ENCODE measurements at places on chromosomes 12 and 14.

DNA sequence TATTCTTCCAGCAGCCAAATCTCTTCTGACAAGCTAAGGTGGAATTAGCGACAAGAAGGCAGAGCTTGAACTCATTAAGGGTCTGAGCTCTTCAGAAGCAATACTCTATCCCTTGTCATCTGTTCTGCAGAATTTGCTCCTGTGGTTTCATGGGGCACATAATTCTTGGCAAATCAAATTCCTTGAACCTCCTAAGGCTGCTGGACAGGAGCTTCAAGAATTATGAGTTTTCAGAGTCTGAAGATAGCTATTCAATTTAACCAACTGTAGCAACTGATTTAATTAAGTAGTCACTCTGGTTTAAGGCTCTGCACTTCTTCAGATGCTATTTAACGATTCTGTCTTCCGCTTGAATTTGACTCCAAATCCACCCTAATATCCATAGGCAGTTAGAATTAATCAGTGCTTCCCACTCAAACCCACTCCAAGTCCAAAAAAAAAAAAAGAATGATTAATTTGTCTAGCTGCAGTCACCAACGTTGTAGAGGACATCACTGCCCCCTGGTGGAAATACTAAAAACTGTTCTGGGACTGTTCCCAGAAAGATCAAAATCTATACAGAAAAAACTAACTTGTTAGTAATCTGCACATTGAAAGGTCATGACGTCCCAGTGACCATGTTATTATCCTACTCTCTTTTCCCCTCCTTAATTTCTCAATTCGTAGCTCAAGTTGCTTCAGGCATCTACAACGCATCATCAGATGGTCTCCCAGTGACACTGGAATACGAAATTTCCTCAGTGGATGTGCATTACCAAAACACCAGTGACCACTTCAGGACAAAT is 169.9 kb downstream of the KIF21A start:
- DNase-seq = peak; percentile 70

- DNase-seq = no peak
Observed at GRCh38 chr14:79036441-79036840, 866.3 kb downstream of the NRXN3 start.

- DNase-seq = no peak
Observed at GRCh38 chr12:64730588-64730969, 28.6 kb downstream of the GNS start.

GRCh38 chr12:46149079-46149464 is 119.8 kb downstream of the SLC38A1 start:
- DNase-seq = no peak

DNA sequence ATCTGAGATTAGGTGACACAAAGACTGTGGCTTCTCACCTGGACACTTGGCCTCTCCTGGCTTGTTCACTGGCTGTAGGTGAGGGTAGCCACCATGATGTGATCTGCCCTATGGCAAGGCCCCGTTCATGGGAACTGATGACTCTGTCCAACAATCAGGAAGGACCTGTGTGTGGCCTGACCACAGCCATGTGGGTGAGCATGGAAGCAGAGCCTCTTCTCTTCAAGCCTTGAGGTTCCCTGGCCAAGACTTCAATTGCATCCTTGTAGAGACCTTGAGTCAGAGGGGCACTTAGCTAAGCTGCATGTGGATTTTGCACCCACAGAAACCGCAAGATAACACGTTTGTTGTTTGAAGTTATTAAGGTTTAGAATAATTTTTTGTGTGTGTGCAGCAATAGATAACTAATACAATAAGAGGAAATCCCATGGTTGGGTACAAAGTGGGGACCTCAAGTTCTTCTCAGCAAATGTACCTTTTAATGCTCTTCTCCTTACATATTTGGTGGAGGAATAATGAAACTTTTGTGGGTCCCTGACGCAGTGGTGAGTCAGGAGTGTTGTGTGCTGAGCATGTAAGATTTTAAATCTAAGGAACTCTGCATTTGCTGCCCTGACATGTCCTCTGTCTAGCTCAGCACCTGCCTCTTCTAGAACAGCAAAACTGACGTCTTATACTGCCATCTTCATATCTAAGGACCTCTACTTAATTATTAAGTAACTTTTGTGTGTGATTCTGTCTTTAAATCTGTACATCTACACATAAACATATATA is 27.5 kb upstream of the PLEKHG7 start:
- DNase-seq = no peak

- DNase-seq = no peak
Observed at GRCh38 chr12:80818878-80819277, 102.2 kb downstream of the MYF5 start.

- peak; percentile 87 for DNase-seq
Observed at GRCh38 chr12:130826151-130826801, 12.8 kb downstream of the STX2 start.

- DNase-seq = no peak
Observed at GRCh38 chr12:122813310-122813713, 21.9 kb upstream of the HIP1R start.

- no peak for DNase-seq
Observed at GRCh38 chr14:106419376-106419965, 893.1 kb downstream of the TMEM121 start.

Data from GM23338 (cell line).